ENCODE measurements at places on chromosomes 5 and 9.
A peak's percentile ranks its signal among the peaks of the same experiment; 100 is the strongest.

DNA sequence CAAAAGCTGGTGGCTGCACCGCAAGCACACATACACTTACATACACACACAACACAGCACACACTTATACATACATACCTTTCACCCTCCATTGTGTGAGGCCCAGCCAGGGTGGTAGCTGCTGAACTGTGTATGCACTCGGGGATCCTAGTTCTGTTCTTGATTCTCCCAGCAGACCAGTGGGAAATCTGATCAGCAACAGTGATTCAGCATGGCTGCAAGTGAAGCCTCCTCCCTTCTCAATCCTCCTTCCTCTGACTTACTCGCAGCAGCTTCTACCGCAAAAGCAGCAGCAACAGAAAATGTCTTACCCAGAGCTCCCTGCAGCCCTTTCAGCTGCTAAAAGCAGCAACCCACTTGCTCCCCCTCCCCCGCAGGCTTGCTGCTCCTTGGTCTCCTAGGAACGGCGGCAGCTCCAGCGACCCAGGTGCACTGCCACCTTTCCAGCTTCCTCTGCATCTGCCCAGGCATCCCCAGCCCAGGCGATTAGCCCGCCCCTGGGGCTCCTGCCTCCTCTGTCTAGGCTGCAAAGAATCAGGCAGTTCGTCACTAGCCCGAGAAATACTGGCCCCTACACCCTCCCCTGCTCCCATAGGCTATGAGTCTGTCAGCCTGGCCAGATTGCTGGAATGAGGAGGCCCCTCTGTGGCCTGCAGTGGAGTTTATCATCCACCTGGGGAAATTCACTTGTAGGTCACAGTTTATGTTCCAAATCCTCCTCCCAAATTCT, at the start of gene KLHL3:
TSS of gene KLHL3 (minus strand) at position 535 of the 730 bp plus-strand sequence. CDS start at position 92, 443 bp downstream.
- peak; percentile 63 for DNase-seq

DNA sequence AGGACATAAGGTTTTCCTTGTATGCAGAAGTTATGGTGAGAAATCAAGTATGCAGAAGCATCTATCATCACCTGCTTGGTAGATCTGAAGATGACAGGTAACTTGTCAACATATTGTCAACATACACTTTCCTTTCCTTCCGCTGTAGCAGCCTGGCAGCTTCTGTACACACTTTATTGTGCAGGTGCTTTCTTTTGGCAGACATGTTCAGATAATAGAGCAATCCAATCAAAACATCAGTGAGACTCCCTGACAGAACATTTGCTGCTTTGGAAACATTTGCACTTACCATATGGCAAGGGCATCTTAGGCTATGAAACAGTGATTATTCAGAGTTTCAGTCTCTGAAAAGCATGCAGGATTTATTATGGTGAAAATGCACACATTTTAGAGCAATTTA, 161.1 kb upstream of the CDH12 start:
- no peak for DNase-seq

DNA sequence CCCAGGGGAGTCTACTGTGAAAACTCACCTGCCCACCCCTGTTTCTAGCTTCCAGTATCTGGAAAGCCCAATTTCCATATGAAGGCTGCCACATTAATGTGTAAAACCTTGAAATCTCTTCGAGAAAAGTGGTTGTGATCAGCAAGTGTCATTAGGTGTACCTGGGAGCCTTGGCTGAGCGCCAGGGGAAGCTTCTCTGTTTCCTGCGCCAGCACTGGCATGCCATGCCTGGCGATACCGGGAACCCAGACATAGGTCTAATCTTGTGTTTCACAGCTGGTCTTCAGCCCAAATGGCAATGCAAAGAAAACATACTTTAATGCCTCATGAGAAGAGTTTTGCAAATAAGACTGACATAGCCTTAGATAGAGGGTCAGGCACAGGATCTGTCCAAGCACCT, 101.6 kb downstream of the TENT4A start:
- no peak for DNase-seq

DNA sequence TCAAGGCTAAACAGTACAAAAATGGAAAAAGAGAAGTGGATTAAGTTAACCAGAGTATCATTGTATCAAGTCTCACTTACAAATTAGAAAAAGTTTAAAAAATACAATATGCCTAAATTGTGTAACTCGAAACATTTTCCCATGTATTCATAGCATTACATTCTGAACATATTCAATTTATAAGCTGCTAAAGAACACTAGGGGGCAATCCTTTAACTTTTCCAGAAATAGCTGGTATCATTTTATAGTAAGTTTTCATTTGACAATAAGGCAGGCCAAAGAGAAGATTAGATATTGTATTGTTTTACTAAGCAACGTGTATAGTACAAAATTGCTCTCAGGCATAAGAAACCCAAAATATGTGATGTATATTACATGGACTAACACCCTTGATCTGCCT, 234.6 kb downstream of the ADGRV1 start:
- no peak for DNase-seq

DNA sequence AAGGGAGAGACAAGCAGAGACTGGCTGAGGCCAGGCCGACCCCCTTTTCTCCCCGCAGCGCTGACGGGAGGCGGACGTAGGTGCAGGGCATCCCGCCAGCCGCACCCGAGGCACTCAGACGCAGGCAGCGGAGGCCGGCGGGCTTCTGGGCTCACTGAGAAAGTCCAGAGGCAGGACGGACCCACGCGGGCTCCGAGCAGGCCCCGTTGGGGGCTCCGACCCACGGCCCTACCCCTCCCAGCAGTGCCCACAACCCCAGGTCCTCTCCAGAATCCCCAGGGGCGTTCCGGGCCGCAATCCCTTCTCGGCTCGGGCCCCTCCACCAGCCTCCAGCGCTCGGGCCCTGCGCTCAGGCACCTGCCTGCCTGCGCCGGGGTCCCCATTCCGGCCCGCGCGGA, 543 bp downstream of the MTMR12 start:
- DNase-seq = peak; percentile 68

- peak; percentile 9 for DNase-seq
These were observed 251.0 kb downstream of the DENND1A start for GRCh38 chr9:123678878-123679329.

DNA sequence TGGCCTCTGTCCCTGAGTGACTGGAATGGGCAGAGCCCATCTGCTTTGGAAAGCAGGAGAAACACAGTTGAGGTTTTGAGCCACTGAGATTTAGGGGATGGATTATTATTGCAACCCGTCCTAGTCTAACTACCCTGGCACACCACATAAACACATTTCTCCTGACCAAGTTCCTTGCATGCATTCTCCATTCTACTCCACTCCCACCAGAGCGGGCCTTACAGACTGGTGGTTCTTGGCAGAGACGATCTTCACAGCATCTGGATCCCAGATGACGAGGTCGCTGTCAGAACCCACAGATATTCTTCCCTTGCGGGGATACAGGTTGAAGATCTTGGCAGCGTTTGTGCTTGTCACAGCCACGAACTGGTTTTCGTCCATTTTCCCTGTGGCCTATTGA, 111.0 kb downstream of the DPYSL3 start:
- peak; percentile 23 for DNase-seq

- no peak for DNase-seq
These were observed 49.1 kb downstream of the MARCHF3 start for GRCh38 chr5:126981222-126981621.

DNA sequence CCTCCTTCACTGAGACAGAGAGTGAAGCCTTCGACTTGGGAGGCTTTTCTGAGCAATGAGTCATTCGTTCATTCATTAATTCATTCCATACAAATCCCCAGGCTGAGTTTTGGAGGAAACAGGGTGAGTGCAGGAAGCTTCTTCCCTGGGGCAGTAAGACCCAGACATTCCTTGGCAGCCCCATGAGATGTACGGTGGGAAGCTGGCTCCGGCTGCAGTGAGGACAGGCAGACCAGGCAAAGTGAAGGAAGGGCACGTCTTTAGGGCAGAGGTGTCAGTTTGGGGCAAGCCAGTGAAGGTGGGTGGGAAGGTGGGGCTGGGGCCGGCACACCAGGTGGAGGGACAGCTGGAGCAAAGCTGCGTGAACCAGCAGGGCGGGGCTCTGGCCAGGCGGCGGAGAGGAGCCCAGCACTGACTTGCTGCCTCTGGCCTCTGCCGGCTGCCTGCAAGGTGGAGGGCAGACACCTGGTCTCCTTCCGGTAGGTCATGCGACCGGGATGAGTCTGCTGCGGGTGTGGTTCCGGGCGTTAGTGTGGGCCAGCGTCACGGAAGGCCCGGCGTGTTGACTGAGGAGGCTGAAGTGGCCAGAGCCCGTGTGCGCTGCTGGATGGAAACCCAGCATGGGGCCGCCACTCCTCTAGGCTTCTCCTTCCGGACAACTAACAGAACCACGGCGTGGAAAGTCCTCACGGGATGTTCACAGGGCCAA, 16.6 kb downstream of the OLFM1 start:
- DNase-seq = no peak

GRCh38 chr9:19533373-19533772, 124.6 kb downstream of the ACER2 start:
- DNase-seq = peak; percentile 3

DNA sequence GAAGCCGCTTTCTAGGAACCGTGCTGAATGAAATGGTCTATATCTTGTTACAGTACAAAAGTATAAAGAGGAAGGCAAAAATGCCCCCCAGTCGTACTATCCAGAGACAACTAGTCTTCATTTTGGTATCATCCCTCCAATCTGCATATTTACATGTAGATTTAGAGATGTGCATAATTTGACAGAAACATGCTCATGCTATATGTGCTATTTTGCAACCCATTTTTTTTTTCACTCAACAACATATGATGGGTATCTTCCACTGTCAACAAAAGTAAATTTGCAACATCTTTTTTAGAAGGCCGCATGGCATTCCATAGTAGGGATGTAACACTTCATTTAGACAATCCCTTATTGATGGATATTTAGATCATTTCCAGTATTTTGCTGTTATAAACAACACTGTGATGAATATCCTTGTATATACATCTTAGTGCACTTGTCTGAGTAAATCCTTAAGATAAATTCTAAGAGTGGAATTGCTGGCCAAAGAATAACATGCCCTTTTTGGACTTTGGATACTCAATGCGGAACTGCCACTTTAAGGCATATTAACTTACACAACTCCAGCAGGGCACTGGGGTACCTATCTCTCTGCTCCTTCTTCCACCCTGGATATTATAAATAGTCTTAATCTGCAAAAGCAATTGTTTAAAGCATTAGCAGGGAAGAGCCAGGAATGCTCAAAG, 71.1 kb upstream of the SH3PXD2B start:
- DNase-seq = no peak

GRCh38 chr5:2029206-2029605, 146.5 kb upstream of the IRX4 start:
- DNase-seq = peak; percentile 1

DNA sequence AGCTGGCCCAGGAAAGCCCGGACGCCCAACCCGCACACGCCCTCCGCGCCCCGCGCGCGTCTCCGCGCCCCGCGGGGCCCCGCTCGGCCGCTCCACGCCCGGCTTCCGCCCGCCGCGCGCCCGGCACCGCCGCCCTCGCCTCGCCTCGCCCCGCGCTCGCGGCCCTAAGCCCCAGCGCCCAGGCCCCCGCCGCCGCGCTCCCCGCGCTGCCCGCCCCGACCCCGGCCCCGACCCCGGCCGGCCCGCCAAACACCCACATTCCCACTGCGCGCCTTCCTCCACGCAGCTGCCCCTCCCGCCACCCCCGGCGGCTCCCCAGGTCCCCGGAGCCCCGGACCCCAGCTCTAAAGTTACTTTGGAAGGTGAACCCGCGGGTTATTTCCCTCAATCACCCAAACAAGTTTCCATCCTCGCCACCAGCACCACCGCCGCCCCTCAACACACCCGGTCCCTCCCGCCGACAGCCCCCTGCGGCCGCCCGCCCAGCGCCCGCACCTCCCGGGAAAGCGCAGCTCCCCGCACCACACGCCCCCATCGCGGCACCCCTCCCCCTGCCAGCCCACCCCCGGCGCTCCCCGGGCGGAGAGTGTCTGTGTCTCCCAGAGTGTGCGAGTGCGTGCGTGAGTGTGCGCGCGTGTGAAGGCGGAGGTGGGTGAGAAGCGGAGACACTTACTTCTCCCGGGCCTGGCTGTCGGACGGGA, 439 bp downstream of the SSBP2 start:
- DNase-seq = no peak

GRCh38 chr5:10734037-10734709, 26.9 kb downstream of the DAP start:
- no peak for DNase-seq

- DNase-seq = no peak
These were observed 52.3 kb upstream of the FAM120AOS start for GRCh38 chr9:93505541-93506132.

- DNase-seq = peak; percentile 14
These were observed 269.0 kb downstream of the ZSWIM6 start for GRCh38 chr5:61600945-61601511.

GRCh38 chr9:31908158-31908890, 476.1 kb upstream of the ACO1 start:
- no peak for DNase-seq

GRCh38 chr9:83972286-83972685, 7.7 kb downstream of the HNRNPK start:
- DNase-seq = no peak

GRCh38 chr5:11719888-11720481, 184.3 kb downstream of the CTNND2 start:
- DNase-seq = peak; percentile 3

DNA sequence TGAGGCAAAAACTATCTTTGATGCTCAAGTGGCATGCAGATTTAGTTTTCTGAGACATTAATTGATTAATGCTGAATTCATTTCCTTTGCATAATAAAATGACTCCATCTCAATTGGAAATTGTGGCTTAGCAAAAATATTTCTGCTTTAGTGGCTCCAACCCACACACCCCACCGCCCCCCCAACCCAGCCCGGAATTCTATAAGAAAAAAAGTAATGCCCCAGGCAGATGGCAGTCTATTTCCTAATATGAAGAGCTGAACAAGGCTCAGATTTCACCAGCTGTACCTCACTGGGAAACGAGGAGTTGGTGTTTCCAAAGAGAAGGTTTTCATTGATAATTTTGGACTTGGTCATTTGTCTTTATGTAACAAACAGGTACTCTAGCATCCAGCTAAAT, 182.1 kb downstream of the FBN2 start:
- DNase-seq = no peak

DNA sequence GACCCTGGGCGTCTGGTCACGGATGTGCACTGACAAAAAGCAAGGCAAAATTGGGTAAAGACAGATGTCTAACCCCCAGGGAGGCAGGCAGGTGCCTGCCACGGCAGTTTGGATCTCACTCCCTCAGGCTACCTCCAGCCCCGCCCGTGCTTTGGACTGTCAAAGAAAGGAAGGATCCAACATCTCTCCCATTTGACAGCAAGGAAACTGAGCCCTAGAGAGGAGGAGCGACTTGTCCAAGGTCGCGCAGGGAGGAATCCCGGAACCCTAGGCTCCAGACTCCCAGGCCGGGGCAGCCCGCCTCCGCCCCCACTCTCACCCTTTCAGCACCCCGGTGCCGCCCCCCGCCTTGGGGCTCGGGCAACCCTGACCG, 376 bp downstream of the GOLGA1 start:
- DNase-seq = no peak

DNA sequence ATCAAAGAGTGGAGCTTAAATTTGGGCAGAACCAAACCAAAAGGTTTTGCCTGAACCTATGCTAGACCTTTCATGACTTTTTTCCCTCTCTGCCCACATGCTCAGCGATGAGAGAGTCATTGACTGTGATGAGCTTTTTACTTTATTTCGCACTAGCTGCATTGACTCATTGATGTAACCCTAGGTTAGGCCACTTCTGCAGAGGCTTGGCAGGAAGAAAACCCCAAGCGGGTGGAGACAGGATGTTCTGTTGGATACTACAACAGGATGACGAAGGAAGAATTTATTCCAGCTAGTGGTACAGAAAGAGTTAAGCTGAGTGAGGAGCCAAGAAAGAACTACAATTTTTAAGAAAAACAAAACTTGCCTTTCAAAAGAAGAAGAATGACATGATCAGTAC, 18.4 kb downstream of the AGXT2 start:
- peak; percentile 76 for DNase-seq
